ENCODE measurements at places on chromosomes 1 and 21. TPM values are rescaled to one million over a fixed set of nuclear protein-coding genes. Genes with fewer than 3 reads are reported as not detected.

The SLAMF9 gene
- total RNA-seq, result not detected

The GPR37L1 gene
- not detected for total RNA-seq

The TFAP2E gene
- not detected for total RNA-seq

The S100A12 gene
- total RNA-seq, result not detected

The SH3BGR gene
- total RNA-seq, result 0.36 TPM

The ADORA3 gene
- not detected for total RNA-seq

Measured in endothelial cell of coronary artery (primary cell).